Daoy (cell line): ENCODE measurements at places on chromosomes 2 and 18. TPM values are rescaled to one million over a fixed set of nuclear protein-coding genes. Genes with fewer than 3 reads are reported as not detected.

DNA sequence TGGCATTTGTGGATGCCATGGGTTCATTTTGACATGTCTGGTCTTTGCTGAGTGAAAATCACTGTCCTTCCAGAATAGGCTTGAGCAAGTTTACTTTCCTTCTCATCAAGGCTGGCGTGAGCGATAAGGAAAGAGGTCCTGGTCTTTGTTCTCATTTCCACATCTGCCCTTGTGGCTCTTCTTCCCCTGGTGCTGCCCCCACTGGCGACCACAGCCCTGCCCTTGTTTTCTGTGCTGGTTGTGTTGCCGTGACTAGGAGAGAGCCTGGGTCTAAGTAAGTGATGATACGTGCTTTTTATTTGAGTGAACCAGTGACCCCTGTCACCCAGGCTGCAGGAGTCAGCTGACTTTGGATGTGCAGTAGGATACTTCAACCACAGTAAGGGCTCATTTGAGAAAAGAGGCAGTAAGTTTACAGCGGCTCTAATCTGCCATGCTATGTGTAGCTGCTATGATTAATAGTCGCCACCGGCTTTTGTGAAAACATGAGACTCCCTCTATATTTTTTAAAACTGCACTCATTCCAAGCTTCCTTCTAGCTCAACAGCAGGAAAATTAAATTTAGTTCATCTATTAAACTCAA is 441.7 kb downstream of the RNF144A start:
- DNase-seq: no peak

DNA sequence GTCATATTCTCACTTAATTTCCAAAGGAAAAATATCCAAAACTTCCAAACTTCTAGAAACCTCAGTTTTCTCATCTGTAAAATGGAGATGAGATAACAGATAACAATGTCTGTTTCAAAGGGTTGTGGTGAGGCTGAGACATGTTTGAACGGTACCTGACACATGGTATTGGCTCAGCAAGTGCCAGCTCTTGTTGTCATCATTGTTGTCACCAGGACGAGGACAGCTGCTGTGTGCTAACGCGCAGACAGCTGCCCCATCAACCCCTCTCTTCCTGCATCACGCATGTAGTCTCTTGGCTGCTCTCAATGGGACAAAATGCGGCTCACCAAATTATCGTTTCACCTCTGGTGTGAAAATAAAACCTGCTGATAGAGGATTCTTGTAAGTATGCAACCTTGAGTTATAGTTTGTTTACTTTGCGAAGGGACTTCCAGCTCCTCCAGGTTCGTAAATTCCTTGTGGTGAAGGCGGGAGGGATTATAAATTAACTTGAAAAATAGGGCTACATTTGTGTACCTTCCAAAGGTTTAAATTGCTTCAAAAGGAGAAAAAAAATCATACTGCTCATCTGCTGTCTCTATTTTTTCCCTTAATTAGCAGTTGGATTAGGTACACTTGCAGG is 605.4 kb downstream of the BCL11A start:
- no peak for DNase-seq

- peak; percentile 12 for DNase-seq
These were observed 357.3 kb downstream of the ZEB2 start for GRCh38 chr2:144162652-144163051.

ALPI gene
- total RNA-seq: not detected in 2 replicates

FSHR gene
- not detected in 2 replicates for total RNA-seq
